ENCODE measurements at places on chromosomes 4 and X. TPM values are rescaled to one million over a fixed set of nuclear protein-coding genes. Genes with fewer than 3 reads are reported as not detected.

DNA sequence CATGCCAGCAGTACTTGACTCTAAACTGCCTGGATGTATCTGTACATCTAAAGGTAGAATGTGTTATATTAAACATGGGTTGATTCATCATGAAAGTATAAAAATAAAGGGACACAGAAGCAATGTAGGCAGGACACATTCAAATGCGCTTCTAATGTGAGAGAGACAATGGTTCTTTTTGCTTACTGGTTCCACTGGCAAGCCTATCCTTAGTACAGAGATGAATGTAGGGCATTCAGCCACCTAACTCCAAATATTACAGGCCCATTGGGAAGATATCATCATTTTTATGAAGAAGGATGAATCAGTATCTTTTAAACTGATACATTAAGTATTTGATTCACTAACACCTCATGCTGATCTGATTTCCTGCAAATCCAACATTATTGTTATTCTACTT, 18.0 kb downstream of the CDKL2 start:
- no peak for DNase-seq

DNA sequence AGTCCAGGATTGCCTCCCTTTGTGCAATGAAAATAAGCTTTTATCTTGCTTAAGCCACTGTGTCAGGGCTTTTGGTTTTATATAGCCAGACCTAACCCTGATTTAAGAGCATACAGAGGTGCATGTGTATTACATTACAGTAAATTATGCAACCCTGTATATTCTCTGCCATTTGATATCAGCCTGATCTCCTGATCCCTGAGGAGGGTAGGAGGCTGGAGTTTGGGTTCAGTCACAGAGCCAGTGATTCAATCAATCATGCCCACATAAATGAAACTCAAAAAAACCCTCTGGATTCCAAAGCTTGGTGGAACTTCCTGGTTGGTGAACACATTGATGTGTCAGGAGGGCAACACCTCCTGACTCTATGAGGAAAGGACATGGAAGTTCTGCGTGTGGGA, 7.3 kb upstream of the KLHL8 start:
- no peak for DNase-seq

DNA sequence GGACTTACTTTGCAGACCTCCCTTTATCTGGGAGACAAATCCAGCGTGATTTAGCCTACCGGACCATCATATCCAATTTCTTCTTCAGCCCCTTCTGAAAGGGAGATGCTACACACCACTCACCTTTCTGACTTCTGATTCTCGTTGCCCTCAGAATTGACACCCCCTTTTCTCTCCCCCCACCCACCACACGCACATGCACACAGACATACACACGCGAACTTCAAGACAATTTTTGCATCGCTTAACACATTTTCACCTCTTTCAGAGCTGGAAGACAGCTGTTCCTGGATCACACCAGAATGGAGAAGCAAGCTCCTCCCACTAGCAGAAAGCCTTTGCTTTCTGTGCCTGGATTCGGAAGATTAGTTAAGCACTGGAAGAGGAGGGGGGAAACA, 1.0 kb upstream of the SNCA start:
- no peak for DNase-seq

DNA sequence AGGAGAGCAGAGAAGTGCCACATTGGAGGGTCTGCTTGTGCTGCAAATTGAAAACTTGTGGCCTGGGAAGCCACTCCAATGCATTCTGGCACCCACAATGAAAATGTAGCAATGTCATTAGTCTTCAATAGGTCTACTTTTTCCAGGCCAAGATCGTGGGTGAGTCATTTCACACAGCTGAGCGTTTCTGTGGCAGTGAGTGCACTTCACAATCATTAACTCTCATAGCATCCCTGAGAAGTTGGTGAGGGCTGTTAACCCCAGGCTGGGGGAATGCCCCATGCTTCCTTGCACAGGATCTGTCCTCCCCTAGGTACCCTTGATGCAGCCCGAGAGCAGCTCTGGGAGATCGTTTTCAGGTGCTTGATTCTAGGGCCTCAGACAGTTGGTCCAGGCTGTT, 196.8 kb upstream of the ATP6AP2 start:
- DNase-seq = no peak

GRCh38 chrX:14235004-14235403, 205.3 kb upstream of the GEMIN8 start:
- no peak for DNase-seq

- DNase-seq = no peak
Measured at GRCh38 chr4:140811429-140811828, 55.2 kb upstream of the TBC1D9 start.

GRCh38 chr4:52106660-52107059, 55.6 kb downstream of the SPATA18 start:
- no peak for DNase-seq

DNA sequence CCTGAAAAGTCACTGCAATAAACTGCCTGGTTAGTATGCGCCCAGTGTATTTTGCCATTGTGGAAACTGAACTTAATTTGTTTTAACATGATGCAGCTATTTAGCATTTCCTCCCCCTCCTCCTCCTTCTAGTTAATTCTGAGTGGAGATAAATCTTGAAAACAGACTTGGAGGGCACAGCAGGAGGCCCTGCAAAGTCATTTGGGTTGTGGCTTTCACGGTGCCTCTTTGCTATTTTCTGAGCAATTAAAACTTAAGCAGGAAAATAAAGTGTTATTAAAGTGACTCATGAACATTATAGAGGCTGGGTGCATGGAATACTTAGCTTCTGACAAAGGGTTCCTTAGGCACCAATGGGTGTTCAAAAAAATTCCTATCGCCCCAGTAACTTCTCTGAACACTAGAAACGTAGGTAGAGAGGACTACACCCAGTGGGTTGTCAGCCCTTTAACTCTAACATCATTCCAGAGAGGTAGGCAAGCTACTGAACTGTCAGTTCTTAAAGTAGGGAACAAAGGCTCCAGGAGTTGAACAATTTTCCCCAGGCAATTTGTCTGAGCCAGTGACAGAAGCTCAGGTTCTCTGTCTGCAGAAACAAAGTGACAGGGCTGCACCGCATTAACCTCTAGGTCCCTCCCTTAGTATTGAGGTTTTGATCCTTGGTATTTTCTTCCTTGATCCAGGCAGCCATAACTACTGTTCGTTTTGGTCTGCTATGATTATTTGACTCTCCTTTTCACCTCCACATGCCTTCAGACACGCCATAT, 158.3 kb upstream of the KIT start:
- DNase-seq = no peak

DNA sequence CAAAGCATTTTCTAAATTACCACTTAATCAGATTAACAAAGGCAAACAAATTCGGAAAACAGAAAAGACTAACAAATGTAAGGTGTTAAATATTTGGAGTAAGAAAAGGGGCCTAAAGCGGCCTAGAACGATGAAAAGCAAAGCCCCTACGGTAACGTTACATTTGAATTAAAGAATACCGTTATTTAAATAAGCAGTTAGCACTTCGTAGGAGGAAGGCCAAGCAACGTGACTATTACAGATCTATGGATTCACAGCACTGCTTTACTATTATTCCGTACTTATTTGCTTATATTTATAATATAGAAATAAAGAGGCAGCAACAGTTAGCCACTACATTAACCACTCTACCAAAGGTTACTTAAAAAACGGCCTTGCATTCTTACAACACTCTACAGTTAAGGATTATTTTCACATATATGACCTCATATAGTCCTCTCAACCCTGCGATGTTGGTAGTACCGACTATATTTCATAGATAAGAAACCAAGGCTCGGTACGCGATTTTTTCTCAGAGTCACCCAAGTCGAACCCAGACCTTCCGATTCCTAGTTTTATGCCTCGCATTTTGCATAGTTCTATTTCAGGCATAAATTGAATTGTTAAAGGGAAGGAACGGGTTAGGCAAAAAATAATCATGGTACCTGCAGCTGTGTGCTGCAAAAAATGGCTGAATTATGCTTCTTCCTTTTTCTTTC, 2.9 kb downstream of the KLHL15 start:
- DNase-seq = peak; percentile 13

- DNase-seq = no peak
Measured at GRCh38 chrX:148768296-148768695, 267.9 kb downstream of the AFF2 start.

DNA sequence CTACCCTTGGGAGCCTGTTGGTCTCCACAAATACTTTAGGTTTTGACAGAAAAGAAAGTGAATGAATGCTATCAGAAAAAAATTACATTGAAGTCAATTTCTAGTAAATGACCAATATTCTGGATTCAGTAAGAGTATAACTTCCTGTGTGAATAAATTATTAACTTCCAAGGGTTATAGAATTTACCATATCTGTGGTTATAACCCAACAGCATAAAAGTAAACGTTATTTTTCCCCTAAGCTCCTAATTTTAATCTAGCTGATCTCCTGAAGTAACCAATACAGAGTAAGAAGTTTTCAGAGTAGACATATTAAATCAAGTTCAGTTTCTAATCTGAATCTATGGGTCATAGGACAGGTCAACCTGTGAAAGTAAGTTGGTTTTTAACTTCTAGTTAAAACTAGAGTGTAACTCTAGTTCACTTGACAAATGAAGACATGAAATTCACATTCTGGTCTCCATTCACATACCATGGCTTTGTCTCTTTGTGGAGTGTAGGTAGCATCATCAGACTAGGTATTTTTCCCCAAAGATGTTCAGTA, 22.8 kb downstream of the DTHD1 start:
- DNase-seq = no peak

- no peak for DNase-seq
Measured at GRCh38 chr4:69594382-69594781, 45.1 kb downstream of the UGT2A2 start.

- DNase-seq = no peak
Measured at GRCh38 chr4:7330031-7330596, 104.6 kb downstream of the PSAPL1 start.

DNA sequence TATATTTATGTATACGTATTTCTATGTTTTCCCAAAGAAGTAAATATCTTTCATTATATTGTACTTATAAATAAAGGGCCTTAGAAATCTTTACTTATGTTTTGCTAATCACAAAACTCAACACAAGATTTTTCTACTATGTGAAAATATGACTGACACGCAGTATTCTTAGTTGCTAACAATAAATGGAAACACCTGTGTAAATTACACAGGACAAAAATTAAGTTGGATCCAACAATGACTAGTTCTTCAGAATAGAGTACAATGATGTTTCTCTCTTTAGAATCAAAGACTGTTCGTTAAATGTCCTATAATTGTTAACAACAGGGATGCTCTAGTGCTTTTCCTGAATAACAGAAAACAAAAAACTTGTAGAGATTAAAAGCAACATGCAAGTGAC, 96.1 kb downstream of the PPP3CA start:
- DNase-seq = peak; percentile 54

DNA sequence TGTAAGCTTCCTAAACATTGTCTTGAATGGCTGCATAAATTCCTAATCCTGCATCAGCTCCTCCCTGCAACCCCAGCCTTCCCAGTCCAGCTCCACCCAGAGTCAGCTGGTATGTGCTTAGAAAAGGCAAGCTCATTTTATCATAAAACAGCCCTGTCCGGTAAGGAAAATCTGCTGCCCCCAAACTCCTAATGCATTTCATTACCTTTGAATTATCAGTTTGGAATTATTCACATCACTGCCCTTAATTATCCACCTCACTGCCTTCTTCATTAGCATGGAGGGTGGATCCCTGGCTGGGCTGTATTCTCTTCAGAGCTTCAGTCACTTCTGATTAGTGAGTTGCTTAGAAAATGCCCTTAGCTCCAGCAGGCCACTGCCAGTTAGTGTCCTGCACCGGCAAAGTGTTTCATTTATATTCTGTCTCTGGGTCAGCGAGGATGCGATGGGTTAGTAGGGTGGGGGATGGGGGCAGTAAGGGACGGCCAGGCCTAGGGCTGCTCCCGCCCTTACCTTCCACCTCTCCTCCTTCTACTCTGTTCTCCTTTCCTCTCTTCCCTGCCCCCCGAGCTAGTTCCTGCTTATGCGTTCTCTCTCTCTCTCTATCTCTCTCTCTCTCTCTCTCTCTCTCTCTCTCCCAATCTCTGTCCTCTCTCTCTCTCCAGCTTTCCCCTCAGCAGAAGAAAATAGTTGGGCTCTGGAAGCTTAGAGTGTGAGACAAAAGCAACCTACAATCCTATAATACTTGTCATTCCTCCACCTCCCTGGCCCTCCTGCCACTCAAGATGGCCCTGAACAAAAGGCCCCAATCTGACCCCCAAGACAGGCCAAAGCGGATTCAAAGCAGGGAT, 174.8 kb upstream of the KLF3 start:
- no peak for DNase-seq

GRCh38 chr4:53987761-53988171, 76.6 kb downstream of the CHIC2 start:
- DNase-seq = peak; percentile 31

DNA sequence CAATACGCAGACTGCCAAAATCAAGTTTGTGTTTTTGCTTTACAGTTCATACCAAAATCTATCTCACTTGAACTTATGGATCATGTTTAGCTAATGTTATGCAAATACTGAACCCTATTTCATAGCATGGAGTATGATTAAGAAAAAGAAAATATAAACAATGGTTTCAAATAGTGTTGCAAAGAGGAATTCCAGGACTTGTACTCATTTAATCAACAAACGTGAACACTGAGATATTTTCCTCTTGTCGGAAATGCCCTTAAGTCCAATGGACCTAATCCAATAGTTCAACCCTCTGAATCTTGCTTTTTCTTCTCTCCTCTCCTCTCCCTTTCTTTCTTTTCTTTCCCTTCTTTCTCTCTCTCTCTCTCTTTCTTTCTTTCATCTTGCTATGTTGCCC, 30.8 kb downstream of the RASL11B start:
- DNase-seq = no peak

- no peak for DNase-seq
Measured at GRCh38 chr4:52894443-52894842, 32.3 kb downstream of the RASL11B start.

DNA sequence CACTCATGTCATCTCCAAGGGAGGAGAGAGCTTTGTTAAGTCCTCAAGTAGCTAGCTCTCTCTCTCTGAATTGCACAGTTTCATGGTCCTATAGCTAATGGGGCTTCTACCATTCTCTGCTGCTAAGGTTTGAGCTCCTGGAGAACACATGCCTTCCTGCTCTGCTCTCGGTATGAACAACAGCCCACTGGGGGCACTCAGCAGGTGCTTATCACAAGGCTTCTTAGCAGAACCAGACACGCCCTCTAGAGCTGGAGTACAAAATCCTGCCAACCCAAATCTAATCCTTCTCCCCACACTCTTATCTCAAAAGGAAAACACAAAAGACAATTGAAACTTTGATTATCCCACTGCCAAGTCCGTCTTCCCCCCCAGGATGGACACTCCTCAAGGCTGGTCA, 176.5 kb downstream of the HS3ST1 start:
- DNase-seq = no peak

DNA sequence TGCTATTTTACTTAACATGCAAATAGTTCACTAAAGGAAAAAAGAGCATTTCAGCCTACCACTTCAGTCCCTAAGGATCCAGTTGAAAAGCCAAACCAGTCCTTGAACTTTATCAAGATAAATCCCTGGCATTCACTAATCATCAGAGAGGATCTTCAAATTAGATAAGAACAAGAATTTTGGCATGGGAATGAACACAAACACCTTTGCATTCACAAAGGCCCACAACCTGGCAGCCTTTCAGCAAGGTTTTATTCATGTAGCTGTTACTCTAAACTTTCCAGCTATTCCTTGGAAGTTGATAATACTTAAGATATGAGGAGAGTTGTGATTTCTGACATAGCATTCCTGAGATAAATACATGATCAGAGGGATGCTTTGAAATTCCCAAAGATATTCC, 193.4 kb downstream of the LRBA start:
- no peak for DNase-seq

The PDCL2 gene
- not detected for total RNA-seq

The PHEX gene
- 0.63 TPM for total RNA-seq

The MMRN1 gene
- total RNA-seq = 3,426 TPM

The EGFL6 gene
- total RNA-seq = not detected

The SPANXC gene
- not detected for total RNA-seq

The OTC gene
- 0.26 TPM for total RNA-seq

The SLBP gene
- 56.8 TPM for total RNA-seq

The CABS1 gene
- not detected for total RNA-seq

The FAT1 gene
- 2.3 TPM for total RNA-seq

The SPANXA2 gene
- total RNA-seq = not detected
